Bronchial epithelial cell (primary cell): ENCODE measurements at places on chromosomes 2 and 18.

- no peak for DNase-seq
These were observed 350.9 kb downstream of the PARD3B start for GRCh38 chr2:204896146-204896545.

DNA sequence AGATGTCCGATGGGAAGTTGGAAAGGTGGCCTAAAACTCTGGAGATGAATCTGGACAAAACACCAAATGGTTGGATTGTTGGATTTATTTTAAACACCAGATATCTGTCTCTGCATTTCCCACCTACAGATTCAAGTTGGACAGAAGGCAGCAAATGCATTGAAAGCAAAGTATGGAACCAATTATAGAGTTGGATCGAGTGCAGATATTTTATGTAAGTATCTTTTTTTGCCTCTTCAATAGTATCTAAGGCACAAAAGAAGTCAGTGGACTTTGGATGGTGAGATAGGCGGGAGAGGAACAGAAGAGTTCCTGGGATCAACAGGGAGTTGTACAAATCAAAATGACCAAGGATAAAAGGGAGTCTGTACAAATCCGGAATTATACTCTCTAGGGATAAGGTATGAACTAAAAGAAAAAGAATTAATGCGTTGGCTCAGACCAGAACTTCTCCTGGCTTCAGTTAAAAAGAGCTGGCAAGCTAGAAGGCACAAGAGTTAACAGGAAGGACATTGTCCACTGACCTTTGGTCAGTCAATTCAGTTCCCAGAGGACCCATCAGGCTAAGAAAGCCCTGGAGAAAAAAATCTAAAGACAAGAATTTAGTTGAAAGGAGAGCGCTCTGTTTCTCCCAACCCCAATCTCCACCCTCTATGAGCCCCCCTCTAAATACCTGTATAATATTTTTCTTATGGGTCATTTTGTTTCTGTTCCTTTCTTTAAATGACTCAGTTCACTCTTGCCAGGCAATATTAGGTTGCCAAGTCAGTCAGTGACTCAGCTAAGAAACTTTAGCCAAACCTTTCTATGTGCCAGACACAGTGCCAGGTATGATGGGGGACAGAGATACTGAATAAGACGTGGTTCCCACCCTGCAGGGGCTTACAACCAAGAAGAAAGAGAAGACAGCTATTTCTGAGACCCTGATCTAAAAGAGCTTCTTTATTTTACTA is 29.1 kb downstream of the CPO start:
- DNase-seq, result peak; percentile 77

DNA sequence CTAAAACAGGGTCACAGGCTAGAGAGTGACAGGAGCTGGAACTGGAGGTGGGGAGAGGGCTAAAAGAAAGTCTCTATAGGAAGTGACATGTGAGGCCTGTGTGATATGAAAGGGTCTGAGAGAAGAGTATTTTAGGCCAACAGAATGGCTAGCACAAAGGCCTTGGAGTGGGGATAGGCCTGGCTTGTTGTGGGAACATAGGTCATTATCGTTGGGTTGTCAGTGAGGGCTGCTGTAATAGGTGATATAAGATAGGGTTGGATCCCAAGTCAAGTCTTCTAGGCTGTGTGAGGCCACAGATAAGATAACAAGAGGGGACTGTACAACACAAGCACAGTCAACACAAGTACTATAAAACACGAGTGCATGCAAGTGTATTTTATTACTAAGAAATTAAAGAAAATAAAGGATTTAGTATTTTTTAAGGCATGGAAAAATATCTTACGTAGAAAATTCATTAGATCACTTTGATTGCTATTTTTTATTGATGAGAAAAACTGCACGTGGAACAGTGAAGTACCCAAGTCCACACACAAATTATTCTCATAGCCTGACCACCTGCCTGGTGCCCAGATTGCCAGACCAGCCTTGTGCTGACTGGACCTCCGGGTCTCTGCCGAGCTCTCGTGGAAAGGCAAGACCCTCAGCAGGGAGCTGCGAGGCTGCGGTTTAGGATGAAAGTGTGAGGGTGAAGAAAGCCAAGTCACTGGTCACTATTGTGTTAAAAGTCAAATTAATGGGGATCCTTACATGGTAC is 14.1 kb downstream of the LTBP1 start:
- DNase-seq, result no peak

DNA sequence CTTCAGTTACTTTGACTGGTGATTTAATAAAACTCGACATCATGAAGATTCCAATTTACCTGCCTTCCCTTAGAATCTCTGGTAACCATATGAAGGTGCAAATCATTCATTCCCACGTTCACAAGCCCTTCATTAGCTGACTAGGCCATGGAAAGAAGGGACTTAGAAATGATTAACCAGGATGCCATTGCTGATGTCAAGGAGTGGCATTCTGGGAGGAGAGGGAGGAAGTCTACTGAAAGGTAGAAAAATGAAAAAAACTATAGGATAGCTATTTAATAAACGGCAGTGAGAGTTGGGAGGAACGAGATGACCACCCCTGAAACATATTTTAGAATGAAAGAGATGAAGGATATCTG is 1.4 kb downstream of the ATIC start:
- no peak for DNase-seq

DNA sequence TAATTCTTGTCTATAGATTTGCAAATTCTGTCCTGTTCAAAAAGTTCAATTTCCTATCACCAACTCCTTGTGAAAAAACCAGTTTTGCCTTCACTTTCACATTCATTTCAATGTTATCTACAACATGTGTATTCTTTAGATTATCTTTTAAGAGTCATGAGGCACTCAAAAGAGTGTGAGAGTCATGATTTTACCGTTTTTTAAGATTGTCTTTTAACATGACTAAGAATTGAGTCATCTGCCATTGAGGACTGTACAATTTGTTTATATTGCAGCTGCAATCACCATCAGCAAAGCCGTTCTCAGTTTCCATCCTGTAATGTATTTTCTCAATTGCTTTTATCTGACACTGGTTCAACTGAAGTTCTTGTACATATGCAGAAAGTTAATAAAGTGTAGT is 275.8 kb downstream of the LNPK start:
- DNase-seq, result peak; percentile 52

DNA sequence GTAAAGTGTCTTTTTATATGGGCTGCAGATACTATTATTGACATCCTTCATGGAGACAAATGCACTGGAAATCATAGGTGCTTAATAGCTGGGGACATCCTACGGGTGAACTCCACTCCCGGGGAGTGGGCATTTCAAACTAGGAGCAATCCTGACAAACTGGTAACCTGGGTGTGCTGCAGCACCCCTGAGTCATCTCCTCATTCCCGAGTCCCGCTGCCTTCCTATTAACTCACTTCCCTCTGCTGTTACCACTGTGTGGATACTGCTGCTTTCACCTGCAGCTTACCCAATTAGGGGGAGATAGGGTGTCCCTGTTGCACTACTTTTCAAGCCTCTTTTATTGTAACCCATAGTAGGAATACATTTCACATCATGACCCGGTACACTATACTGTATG is 134.2 kb downstream of the RAPGEF4 start:
- DNase-seq, result peak; percentile 58

- DNase-seq, result peak; percentile 54
These were observed 88.3 kb upstream of the ITGB6 start for GRCh38 chr2:160288324-160288723.

GRCh38 chr18:31617031-31617717 is 25.5 kb downstream of the TTR start:
- no peak for DNase-seq

DNA sequence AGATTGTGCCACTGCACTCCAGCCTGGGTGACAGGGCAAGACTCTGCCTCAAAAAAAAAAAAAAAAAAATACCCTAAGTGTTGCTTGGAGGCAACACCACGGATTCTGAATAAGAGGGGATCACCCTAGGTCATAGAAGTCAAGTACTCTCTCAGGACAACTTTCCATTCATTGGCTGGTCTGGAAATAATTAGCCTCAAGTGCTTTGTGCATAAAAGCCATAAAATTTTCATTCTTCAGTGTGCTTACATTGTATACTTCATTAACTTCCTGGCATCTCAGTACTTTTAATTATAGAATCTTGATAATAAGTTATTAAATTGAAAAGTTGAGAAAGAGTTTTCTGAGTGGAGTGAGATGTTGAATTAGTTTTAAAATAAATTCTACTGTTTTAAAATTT is 876.1 kb upstream of the FAM98A start:
- no peak for DNase-seq

GRCh38 chr18:79903787-79904356 is 47.6 kb downstream of the SLC66A2 start:
- DNase-seq, result no peak

- peak; percentile 80 for DNase-seq
These were observed at the start of gene EFR3B for GRCh38 chr2:25041928-25042320. Gene EFR3B (plus strand): TSS chr2:25042076. CDS start chr2:25042313, 237 bp downstream.

DNA sequence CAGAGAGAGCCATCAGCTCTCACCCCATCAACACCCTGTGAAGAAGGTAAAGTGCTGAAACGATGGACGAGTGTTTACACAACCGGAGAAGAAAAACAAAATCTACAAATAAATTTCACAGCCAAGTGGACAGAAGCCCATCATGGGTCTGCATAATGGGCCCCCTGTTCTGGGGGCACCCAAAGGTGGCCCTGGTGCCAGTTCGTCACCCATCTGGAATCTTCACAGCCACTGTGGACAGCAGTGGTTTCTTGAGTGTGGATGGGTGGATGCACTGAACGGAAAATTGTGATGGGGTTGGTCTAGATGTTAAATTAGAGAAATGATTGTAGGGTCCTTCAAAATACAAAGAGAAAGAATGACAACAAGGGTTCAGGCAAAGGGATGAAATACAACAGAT is 38.8 kb downstream of the ANKMY1 start:
- no peak for DNase-seq

- DNase-seq, result no peak
These were observed 56.8 kb upstream of the ETAA1 start for GRCh38 chr2:67340133-67341011.

DNA sequence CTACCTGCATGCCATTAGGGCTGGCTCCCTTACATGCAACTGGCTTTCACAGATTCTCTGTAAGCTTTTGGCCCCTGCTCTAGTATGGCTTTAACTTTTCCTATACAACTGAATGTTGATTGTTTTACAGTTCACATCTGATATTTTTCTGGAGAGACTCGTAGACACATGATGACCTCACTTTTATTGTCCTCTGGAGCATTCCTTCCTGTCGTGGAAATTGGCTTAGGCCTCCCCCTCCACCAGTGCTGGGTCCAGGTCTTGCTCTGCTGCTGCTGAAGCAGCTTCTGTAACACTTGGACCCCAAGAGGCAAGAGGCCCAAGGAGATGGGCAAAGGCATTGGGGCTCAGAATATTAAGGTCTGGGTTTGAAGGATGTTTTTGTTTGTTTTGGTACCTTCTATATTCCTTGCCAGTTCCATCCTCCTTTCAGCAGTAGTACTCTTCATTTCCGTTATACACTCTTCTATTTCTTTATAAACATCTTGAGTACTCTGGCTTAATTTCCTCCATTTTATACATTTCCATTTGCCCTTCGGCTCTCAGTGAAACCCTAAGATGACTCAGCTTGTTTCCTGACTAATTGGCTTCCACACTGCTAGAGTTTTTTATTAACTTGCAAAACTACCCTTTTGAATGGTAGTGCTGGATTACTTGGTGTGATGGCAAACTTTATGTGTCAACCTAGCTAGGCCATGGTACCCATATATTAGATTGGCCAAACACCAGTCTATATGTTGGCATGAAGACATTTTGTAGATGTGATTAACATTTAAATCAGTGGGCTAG is 219.8 kb downstream of the CDCA7 start:
- DNase-seq, result peak; percentile 84

GRCh38 chr2:101382442-101382841 is 4.9 kb downstream of the CREG2 start:
- DNase-seq, result no peak

- DNase-seq, result peak; percentile 16
These were observed 14.8 kb upstream of the PSD4 start for GRCh38 chr2:113158884-113159553.

GRCh38 chr2:141523199-141523598 is 607.6 kb downstream of the LRP1B start:
- no peak for DNase-seq

DNA sequence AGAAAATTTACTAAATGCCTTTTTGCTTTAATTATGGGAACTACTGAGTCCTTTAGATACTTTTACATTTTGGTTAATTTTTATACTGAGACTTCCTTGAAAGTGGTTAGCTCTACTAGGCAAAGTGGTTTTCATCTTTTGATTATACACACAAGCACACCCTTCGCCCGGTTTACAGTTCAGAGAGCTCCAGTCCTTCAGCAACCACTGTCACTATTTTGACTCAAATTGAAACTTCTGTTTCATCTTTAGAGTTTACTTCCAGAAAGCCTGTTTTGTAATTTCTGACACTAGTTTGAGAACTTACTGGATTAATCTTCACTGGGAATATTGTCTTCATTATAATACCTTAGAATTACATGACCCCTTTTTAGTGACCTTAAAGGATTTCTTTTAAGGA is 140.3 kb upstream of the FOSL2 start:
- no peak for DNase-seq

DNA sequence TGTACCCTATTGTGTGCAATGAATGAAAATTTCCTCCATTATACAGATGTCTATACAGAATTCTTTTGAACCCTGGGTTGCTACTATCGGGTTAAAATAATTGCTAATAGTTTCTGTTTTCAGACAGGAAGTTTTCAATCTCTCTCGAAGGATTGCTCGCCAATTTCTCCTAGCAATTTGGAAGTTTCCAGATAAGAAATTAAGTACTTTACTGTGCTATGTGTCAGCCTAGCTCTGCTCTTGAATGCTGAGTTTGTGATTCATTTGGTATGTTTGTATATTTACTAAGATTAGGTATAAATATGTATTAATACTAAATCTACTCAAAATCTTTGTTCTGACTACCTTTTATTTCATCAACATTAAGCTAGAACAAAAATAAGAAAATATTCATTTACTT is 74.6 kb upstream of the ARL5A start:
- DNase-seq, result peak; percentile 7

DNA sequence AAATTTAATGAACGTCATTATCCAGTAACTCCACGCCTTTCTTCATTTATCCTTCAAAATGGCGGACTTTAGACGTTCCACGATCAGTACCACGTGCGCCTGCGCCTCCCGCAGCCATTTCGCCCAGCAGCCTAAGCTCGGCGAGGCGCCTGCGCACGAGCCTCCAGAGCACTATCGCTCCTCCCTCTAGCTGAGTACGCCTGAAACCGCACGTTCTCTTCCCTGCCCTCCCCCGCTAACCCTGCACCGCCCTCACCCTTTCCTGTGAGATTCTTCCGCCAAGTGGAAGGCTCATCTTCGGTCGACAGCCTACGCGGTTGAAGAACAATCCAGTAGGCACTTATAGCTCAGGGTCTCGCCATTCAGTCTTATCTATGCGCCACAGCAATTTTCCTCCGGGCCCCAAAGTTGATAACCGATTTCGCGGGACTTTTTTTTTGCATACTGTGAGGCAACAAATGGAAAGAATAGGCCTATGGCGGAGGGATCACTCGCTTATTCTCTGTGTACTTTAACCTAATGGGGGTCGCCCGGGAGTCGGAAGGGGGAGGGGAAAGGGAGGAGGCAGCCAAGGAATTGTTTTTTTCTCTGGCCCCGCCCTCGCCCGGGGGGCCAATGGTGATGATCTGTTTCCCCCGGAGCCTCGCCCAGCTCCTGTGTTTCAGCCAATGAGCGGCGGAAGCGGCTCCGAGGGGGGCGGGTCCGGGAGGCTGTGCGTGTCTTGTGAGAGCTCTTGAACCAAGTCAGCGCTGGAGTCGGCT is at the start of gene KDM3A:
Gene KDM3A (plus strand): TSS at position 741 of the 761 bp plus-strand sequence. CDS start 677 bp downstream, outside the sequence.
- DNase-seq, result peak; percentile 94

GRCh38 chr2:230267059-230267458 is 41.5 kb downstream of the SP140 start:
- no peak for DNase-seq
